ENCODE measurements at places on chromosomes 3 and 15.

DNA sequence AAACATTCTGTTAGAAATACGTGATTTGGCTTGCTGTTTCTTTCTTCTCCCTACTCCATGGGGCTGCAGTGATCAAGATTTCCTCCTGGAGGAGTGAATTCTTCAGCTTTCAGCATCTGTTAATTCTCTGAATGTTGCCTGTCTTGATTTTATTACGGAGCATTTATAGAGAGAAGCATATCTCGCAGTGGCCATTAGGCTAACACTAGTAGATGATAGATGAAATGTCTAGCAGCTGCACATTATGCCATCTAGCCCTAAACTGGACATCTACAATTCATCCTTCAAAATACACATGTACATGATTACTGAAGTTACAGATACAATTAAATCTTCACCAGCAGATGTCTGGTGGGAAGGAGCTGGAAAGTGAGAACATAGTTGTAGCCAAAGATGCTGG lies 769.8 kb upstream of the NECTIN3 start:
- DNase-seq = no peak

- no peak for DNase-seq
Measured at GRCh38 chr15:82146576-82146975, 100.8 kb upstream of the MEX3B start.

DNA sequence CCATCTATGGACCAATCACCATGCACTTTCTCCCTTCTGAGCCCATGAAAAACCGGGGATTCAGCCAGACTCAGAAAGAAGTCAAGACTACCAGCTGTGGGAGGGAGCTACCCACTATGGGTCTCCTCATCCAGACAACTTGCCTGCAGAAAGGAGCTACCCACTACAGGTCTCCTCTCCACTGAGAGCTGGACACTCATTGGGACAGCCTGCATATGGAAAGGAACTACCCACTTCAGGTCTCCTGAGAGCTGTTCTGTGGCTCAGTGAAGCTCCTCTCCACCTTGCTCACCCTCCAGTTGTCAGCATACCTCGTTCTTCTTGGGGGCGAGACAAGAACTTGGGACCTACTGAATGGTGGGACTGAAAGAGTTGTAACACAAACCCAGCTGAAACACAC lies 22.3 kb upstream of the ZBED2 start:
- no peak for DNase-seq

DNA sequence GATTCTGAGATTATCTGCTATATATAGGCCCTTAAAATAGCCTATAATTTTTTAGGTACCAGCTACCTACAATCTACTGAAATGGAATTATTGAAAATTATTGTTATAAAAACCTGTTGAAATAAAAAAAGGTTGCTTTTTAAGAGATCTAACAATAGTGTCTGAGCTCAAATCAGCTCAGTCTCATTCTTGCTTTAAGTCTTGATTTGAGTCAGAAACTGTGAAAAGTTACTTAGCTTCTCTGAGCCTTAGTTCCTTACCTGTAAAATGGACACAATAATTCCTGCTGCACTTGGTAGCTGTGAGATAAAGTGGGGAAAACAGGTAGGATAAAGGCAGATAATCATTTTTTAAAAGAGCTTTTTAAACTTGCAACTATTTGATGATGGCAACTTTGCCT lies 118.8 kb upstream of the UBE2E2 start:
- no peak for DNase-seq

DNA sequence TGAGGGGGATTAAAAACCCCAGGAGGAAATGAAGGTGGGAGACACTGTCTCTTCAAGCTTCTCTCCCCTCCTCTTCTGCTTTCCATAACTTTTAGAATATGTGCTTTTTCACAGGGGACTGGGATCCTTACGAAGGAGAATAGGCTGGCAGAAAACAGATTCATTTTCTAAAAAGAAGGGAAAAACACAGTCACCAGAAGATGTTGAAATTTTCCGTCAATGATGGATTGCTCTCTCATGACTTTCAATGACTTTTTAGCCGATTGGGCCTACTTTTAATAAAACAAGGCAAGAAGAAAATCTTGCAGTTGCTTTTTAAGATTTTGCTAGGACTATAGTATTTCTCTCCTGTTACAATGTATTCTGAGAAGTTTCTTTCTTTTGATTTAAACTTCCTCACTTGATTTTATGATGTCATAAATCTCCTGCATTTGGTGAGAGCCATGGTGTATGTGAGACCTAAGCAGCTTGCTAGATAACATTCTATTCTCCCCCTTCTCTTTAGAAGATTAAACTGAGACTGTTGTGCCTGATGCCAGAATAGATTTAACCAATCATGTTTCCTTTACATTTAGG lies 241.2 kb downstream of the FEZF2 start:
- DNase-seq = no peak

DNA sequence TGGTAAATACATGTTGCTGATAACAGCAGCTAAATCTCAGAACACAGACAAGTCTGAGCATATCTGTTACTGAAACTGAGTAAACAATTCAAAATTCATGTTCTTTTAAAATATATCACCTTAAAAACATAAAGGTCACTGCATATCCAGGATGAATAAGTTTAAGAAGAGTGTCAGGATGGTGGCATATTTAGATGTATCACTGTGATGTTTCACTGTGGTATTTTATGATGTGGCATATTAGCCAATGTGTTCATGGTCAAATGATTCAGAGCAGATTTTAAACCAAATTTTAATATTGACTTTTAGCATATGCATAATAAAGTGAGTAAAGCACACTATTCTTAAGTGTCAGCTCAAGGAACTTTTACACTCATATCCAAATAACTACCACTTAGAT lies 346.4 kb upstream of the DPPA4 start:
- no peak for DNase-seq

- no peak for DNase-seq
Measured at GRCh38 chr3:13710251-13710650, 161.3 kb downstream of the FBLN2 start.

DNA sequence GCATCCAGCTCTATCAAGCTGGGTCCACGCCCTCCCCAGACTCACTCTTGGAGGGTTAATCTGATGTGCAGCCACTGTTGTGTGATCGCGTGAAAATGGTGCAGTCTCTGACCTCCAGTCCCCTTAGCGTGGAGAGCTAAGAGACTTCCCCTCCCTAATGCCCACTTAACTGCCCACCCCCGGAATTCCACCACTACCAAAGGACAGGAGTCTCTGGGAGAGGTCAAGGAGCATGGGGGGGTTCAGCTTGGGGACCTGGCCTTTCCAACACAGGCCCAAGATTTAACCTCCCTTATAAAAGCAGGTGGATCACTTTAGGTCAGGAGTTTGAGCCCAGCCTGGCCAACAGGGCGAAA lies 48.8 kb downstream of the CCDC12 start:
- no peak for DNase-seq

Data from iPS-NIHi11 (cell line).